ENCODE measurements at places on chromosomes 3 and 15.

GRCh38 chr3:184167786-184168185 lies 6.9 kb upstream of the AP2M1 start:
- no peak for DNase-seq

- no peak for DNase-seq
Observed at GRCh38 chr3:11588755-11589154, 55.0 kb downstream of the VGLL4 start.

- DNase-seq, result no peak
Observed at GRCh38 chr3:85781806-85782205, 823.0 kb downstream of the CADM2 start.

- DNase-seq, result no peak
Observed at GRCh38 chr3:57052662-57053061, 7.8 kb upstream of the SPATA12 start.

All from AG09309 (cell line).